Hematopoietic multipotent progenitor cell treated with erythropoietin and hydrocortisone succinate and interleukin-3 and kit ligand, for 6 days (in vitro differentiated cells): ENCODE measurements at places on chromosomes 11 and 22.

- no peak for DNase-seq
Observed at GRCh38 chr22:11042116-11042515, 4485.9 kb upstream of the OR11H1 start.

GRCh38 chr11:123286761-123287160, 91.7 kb upstream of the CLMP start:
- no peak for DNase-seq

DNA sequence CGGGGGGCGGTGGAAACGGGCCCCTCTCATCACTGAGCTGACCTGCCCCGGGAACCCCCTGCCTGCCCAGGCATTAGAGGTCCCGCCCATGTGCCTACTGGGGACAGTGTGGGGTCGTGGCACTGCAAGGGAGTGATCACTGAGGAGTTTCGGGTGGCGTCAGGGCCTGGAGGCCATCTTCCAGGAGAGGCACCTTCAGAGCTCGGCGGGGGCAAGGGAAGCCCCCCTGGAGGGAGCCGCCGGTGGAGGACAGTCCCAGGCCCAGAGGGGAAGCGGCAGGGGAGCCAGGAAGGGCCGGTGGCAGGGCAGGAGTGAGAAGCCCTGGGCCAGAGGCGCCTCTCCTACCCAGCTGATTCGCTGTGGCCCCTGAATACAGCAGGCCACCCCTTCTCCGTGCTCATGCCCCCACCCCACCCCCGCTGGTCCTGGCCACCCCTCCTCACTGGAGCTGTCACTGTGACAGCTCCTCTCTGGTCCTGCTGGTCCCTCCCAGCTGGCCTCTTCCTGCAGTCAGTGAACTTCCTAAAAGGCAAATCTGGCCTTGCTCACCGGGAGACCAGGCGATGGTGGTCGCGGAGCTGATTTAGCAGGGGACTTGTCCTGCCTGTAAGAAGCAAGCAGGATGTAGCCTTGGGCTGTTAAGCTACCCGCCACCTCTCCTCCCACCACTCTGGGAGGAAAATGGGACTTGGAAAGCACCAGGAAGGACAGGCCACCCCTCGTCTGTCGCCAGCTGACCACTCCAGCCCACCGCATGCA, 2.0 kb upstream of the MAPK11 start:
- no peak for DNase-seq

DNA sequence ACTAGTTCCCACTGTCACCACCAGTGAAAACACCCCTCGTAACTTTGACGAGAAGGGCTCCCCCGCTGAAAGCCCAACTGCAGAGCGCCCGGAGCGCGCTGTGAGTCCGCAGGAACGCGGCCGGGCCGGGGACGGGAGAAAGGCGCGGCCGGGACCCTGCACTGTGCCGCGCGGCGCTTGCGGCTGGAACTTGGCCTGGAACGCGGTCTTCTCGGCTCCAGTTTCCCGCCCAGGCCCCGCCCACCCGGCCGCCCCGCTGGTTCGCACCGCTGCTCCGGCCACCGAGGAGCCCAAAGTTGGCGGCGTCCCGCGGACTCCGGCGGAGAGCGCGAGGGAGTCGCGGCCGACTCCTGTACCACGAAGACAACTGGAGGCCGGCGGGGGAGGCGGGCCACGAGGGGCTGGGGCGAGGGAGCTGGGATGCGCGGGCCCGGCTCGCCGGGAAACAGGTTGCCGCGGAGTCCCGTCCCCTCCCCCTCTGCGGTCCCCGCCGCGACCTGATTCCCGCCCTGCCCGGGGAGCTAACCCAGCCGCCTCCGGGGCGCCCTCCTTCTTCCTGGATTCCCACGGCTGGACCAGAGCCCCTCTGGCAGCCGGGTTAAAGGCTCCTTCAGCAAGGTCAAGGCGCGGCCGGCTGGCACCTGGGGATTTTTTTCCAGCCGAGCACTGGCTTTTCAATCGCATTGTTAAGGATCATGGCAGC, 3.4 kb downstream of the TENM4 start:
- DNase-seq: no peak

DNA sequence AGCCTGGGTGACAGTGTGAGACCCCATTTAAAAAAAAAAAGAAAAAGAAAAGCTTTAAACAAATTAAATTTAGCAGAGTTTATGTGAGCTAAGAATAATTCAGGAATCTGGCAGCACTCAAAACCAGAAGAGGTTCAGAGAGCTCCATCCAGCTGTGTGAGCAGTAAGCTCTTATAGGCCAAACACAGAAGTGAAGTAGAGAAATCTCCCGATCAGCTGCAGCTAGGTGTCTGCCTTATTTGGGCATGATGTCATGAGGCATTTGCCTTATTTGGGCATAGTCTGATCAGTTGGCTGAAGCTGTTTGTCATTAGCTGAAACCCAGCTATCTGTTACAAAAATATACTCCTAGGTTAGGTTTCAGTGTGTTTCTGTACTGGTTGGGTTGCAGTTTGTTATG, 8.2 kb downstream of the MS4A15 start:
- peak; percentile 16 for DNase-seq

- peak; percentile 34 for DNase-seq
Observed at GRCh38 chr11:6925636-6926207, 504 bp upstream of the ZNF215 start.
